Stimulated activated CD8-positive, alpha-beta memory T cell treated with anti-CD3 and anti-CD28 coated beads, Interleukin-15, amount 100 ng/mL, for 1 hour (primary cell): ENCODE measurements at places on chromosomes 5 and 9.

- DNase-seq: no peak
Observed at GRCh38 chr5:97427235-97427634, 244.2 kb upstream of the RIOK2 start.

DNA sequence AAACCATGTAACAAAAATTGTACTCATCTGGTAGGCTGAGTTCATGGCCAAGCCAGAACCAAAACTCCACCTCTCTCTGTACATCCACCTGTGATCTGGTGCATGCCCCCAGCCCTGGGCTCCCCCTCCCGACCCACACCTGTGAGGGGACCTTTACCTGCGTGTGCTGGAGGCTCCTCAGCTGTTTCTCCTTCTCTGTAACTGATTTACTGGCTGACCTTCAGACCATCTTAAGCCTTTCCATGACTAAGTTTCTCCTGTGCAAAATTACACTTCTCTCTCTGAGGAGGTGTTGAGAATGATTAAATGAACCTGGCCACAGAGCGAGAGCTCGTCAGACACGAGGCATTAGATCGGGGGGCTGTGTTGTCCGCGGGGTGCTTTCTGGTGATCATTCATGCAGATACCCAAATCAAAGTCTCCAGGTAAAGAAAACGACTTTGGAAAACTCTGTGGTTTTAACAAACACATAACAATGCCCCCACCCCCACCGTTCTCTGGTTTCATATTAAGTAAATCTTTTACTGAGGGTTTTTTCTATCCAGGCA lies 136.4 kb downstream of the SEMA5A start:
- DNase-seq: no peak

DNA sequence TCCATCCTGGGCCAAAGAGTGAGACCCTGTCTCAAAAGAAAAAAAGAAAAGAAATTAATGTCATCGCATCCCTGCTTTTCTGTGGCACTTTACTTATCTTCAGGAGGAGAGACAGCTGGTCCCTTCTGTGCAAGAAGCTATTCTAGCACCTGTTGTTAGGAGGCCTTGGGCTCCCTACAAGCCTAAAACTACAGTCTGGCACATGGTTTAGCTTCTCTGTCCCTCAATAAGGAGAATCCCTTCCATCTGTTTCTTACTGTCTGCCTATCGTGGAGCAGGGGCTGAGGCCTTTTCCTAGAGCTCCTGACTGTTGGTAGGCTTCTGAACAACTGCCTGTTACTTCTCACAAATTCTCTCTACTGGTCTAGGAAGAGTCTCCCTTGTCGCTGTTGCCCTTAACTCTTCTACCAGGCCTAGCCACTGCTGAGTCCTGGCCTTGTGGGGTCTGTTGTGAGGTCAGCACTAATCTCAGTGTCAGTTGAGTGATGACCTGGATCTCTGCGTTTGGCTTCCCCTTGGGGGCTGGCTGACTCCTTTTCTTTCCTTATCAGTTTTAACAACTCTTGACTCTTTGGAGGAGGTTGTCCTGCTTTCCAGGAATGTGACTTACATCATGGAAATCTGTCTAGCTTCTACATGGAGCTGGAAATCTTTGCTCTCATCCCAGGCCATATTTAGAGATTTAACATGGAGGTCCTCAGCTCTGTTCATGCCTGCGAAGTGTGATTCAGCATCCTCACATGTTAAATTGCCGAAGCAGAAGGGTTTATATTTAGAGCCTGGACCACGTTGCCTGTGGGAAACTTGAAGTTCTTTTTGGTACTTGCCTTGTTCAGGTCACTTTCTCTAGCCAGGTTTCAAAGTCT lies 5.7 kb upstream of the GARNL3 start:
- no peak for DNase-seq

- no peak for DNase-seq
Observed at GRCh38 chr5:71695595-71695994, 23.5 kb upstream of the CARTPT start.

DNA sequence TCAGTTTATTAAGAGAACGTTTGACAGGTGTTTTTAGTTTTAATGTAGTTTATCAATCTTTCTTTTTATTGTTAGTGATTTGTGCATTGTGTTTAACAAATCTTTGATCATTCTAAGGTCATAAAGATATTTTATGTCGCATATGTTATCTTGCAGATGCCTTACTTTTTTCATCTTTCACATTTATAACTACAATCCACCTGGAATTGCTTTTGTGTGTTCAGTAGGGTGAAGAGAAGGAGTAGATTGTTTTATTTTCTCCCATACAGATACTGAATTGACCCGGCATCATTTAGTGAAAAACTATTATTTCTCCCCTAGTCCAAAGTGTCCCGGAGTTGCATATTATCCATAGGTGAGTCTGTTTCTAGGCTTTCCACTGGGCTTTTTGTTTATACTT lies 179.4 kb upstream of the RGMB start:
- DNase-seq: no peak

GRCh38 chr5:91244380-91245073 lies 138.6 kb downstream of the ARRDC3 start:
- DNase-seq: no peak

- no peak for DNase-seq
Observed at GRCh38 chr9:81656004-81656403, 33.3 kb downstream of the TLE1 start.

DNA sequence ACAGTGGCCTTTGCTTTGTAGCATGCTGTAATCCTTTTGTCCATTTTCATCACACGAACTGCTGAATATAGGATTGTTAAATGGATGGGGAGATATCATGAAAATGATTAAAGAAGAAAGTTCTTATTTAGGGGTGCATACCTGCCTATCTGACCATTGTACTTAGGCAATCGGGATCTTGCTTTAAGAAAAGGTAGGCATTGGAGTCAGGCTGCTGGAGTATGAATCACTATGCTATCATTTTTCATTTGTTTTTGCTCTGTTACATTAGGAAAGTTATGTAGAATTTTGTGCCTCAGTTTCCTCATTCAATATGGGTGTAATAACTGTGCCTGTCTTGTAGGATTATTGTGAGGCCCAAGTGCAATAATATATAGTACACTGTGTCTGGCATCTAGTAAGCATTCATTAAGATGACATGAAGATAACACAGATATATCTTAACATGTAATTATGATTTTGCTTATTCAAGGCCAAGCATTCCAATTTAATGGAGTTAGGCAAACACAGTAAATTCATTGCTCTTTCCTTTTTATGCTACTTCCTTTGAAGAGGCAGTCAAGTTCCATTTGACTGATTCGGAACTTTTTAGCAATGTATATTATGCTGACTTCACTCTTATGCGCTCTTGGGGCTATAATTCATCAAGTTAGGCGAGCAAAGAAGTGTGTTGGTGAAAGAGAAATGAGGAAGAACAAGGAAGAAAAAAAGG lies 109.9 kb upstream of the CDKN2B start:
- no peak for DNase-seq

DNA sequence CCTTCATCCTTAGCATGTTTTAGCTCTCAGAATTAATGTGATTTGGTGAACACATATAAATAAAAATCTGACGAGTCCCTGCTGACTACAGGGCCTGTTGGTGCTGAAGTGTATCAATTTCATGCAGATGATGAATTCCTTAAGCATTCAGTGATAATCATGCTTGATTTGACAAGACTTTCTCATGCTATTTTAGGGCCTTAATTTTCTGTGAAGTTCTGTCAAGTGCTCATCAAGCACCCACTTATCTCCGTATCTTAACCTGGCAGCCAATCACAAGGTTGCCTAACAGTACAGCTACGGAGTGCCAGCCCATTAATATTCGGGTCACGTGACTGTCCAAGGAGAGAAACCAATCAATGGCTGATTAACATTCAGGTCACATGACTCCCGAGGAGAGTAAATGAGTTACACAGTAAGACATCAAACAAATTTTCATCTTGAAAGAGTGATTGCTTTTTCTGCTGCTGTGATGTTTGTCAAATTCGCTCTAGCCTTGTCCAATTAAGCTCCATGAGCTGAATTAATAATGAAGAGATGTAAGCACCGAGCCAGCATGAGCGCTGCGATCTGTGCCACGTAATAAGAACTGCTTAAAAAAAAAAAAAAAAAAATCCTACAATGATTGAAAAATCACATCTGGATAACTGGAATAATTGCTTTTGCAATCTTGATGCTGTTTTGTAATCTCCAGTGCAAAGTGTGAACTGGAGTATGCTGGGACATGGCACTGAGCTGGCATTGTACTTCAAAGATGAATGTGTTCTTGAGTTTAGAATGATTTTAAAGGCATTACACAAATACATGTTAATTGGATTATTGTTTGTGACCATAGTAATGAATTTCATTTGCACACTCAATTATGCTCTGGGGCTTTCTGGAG lies 104.3 kb upstream of the SPATA31D4 start:
- no peak for DNase-seq

- DNase-seq: no peak
Observed at GRCh38 chr9:97695995-97696802, 941 bp downstream of the XPA start.

DNA sequence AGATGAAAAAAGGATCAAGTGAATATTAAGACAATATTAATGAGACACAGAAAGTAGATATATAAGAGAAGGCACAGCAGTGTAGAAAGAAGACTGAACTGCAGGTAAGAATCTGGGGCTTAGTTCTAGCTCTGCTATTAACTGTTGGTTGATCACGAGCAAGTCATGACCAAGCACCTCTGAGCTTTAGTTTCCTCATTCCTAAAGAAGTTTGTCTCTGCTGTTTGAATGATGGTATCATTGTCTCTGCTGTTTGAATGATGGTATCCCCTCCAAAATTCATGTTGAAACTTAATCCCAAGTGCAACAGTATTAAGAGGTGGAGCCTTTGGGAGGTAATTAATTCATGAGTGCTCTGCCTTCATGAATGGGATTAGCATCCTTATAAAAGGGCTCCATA lies 2.5 kb upstream of the NME5 start:
- no peak for DNase-seq

- DNase-seq: no peak
Observed at GRCh38 chr5:163595932-163596607, 90.7 kb downstream of the MAT2B start.

DNA sequence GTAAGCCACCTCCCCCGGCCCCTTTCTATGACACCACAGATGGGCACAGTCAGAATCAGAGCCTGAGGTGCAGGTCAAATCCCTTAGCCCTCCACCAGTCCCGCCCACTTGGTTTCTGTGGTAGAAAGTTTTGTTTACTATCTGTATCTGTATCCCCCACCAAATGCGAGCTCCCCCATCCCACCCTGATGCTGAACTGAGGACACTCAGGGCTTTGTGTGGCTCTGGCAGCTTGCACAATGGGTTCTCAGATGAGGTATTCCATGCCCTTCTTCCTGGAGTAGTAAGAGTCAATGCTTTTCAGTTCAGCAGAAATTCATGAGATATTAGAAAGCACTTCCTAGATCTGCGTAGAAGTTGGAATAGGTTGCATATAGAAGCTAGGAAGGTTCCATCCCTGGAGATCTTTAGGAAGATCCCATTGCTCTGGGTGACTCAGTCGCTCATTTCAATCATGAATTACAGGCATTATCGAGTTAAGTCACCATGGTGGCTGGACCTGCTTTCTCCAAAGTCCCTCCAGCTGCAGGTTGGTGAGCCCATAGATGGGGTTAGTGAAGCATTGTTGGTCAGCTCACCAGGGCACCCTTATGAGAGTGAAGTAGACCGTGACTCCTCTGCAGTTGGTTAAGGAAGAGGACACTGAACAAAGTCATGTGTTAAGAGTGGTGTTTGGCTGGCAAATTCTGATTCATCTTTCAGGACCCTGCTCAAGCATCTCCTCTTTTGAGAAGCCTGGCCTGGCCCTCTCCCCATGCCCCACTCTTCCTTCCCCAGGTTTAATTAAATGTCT lies 10.6 kb upstream of the KCNIP1 start:
- DNase-seq: no peak

GRCh38 chr5:103120607-103121200 lies 603 bp downstream of the PPIP5K2 start:
- no peak for DNase-seq

- DNase-seq: no peak
Observed at GRCh38 chr5:63409737-63410136, 552.5 kb downstream of the HTR1A start.

- no peak for DNase-seq
Observed at GRCh38 chr9:134033516-134034214, 8.4 kb downstream of the BRD3OS start.

- no peak for DNase-seq
Observed at GRCh38 chr5:10489810-10490426, 48.2 kb downstream of the ROPN1L start.

GRCh38 chr9:132671620-132672412 lies 1.6 kb downstream of the GTF3C4 start:
- DNase-seq: no peak

DNA sequence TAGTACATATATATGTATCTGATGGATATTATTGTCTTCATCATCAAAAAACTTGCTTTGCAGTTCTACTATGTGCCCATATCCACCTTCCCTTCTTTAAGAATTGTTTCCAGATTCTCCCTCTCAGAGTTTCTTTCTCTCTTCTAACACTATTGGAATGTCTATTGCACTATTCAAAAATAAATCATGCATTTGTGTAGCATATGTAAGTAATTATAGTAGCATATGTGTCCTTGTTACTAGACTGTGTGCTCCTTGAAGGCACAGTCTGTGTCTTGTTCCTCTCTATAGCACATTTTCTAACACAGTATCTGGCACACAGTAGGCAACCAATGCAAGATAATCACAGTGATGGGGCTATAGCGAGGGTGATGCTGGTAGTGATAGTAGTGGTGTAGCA lies 43.4 kb upstream of the TRIM32 start:
- DNase-seq: no peak

GRCh38 chr5:119274767-119275130 lies 81.1 kb upstream of the TNFAIP8 start:
- no peak for DNase-seq

DNA sequence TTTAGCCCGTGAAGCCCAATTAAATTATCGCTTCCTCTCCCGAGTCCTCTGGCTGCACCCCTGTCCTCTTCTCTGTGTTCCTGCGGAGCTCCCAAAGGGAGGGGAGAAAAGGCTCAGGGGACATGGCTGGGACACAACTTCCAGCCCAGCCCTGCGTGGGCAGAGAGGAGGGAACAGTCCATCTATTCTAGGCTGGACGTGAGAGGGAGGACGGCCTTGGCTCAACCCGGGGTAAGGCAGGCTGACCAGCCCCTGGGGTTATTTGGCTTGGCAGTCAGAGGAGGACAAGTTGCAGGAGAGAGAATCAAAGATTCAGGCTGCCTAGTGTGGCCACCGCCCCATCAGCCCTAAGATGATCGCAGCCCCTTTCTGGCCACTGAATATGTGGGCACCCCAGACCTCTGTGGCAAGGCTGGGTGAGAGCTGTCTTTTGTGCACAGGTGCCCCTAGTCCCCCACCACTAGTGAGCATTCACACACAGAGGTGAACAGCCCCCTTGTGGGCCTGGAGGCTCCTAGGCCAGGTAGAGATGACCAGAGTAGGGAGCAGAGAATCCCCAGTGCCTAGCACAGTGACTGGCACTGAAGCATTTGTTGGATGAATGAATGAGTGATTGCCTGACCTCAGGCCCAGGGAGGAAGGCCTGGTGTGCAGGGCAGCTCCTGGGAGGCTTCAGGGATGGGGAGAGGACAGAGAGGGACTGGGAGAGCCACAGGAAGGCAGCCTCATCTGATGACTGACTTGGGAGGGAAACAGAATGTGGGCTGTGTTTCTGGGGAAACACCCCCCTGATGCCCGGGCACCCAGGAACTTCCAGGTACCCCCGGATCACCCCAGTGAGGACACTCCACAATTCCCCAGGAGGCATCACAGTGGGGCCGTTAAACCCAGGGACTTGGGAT lies 133.9 kb downstream of the C9orf50 start:
- no peak for DNase-seq
